ENCODE measurements at places on chromosomes 4 and X. TPM values are rescaled to one million over a fixed set of nuclear protein-coding genes. Genes with fewer than 3 reads are reported as not detected.

Gene CTAG1B
- total RNA-seq = not detected

Gene PNMA6E
- not detected for total RNA-seq

Gene CTSO
- total RNA-seq = 11.4 TPM

Gene ASB12
- total RNA-seq = 0.85 TPM

Gene ZCCHC12
- total RNA-seq = not detected

Gene RLIM
- total RNA-seq = 23.8 TPM

Gene ADAM29
- total RNA-seq = not detected

Gene XAGE3
- not detected for total RNA-seq

Gene SRPX
- 81.8 TPM for total RNA-seq

Gene TSPAN6
- 7.5 TPM for total RNA-seq

Gene DDX53
- total RNA-seq = not detected

Gene FRMD7
- total RNA-seq = not detected

Gene SHROOM3
- 30.9 TPM for total RNA-seq

Gene GAGE12F
- not detected for total RNA-seq

Gene PABPC1L2A
- total RNA-seq = not detected

Gene TLR10
- total RNA-seq = 0.08 TPM

Gene TMSB15C
- total RNA-seq = 0.30 TPM

Gene UGT2B17
- not detected for total RNA-seq

Gene TRPC3
- total RNA-seq = 0.63 TPM

Gene COX7B
- 1,439 TPM for total RNA-seq

Gene HMX1
- total RNA-seq = not detected

Gene FRMPD3
- 0.12 TPM for total RNA-seq

Gene TGIF2LX
- not detected for total RNA-seq

Gene P2RY4
- not detected for total RNA-seq

Gene CNGA1
- 0.24 TPM for total RNA-seq

Gene NIPAL1
- 1.4 TPM for total RNA-seq

Gene KCND1
- 1.3 TPM for total RNA-seq

Gene RHOH
- total RNA-seq = 0.47 TPM

Gene LNX1
- total RNA-seq = 4.5 TPM

Gene XAGE1A
- total RNA-seq = not detected

Gene ANK2
- total RNA-seq = 332 TPM

Gene MXD4
- total RNA-seq = 33.4 TPM

Gene IQSEC2
- total RNA-seq = 10.7 TPM

Gene GLUD2
- 0.59 TPM for total RNA-seq

Gene XPNPEP2
- total RNA-seq = 2.0 TPM

Gene ADD1
- total RNA-seq = 196 TPM

Gene SAGE1
- total RNA-seq = not detected

Gene AGA
- 14.5 TPM for total RNA-seq

Gene SLC10A6
- total RNA-seq = 1.7 TPM

Gene EGF
- 7.4 TPM for total RNA-seq

Gene RS1
- not detected for total RNA-seq

Gene NEXMIF
- 0.35 TPM for total RNA-seq

Gene DOK7
- total RNA-seq = 31.0 TPM

Gene CCDC158
- total RNA-seq = 0.19 TPM

Gene ERVMER34-1
- 2.6 TPM for total RNA-seq

Gene SEPSECS
- total RNA-seq = 3.9 TPM

Gene ARHGAP6
- 9.4 TPM for total RNA-seq

Gene USP17L13
- not detected for total RNA-seq

Gene MAP7D2
- total RNA-seq = 0.24 TPM

Gene TASL
- not detected for total RNA-seq

Gene ASB9
- 1.1 TPM for total RNA-seq

Gene PCYT1B
- total RNA-seq = 2.4 TPM

Gene TEX11
- total RNA-seq = not detected

Gene PAGE5
- not detected for total RNA-seq

Gene DGKK
- not detected for total RNA-seq

Gene CFAP47
- not detected for total RNA-seq

Gene EIF2S3
- 64.9 TPM for total RNA-seq

Gene TBC1D8B
- 3.6 TPM for total RNA-seq
